RWPE2 (cell line): ENCODE measurements at places on chromosomes 5 and 9.
A peak's percentile ranks its signal among the peaks of the same experiment; 100 is the strongest.

- no peak overlapping the region for H3K4me3 ChIP-seq
- peaks cover 65% of the 10 kb centered on the region for H3K4me1 ChIP-seq
- no peaks in the 10 kb centered on the region for H3K36me3 ChIP-seq
- no peaks in the 10 kb centered on the region for H3K27me3 ChIP-seq
- H3K27ac ChIP-seq: peak overlapping the region; percentile 100
These were observed 86.4 kb downstream of the ADRB2 start for GRCh38 chr5:148912714-148913398.

DNA sequence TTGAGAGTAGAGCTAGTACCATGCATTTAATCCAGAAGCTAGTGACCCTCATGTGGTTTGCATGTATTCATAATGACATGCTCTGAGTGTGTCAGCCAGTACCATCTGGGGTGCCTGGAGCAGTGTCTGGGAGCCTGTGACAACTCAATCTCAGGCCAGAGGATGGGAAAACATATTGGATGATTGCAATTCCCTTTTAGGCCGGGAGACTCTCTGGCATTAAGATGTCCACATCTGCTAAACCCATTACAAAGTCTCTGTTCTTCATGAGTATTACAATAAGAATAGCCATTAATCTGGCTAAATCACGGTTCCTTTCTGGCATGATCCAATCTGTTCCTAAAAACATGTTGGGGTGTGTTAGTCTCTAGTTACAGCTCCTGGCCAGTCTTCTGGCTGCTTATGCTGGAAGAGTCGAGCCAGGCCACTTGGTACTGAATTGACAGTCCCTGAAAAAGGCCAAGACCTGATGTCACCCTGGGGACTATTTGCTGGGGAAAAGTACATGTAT, 475.7 kb downstream of the ENC1 start:
- DNase-seq: no peak
- H3K27ac ChIP-seq: no peak overlapping the region
- H3K4me1 ChIP-seq: peaks cover 4% of the 10 kb centered on the region
- no peaks in the 10 kb centered on the region for H3K36me3 ChIP-seq
- H3K4me3 ChIP-seq: no peak overlapping the region

DNA sequence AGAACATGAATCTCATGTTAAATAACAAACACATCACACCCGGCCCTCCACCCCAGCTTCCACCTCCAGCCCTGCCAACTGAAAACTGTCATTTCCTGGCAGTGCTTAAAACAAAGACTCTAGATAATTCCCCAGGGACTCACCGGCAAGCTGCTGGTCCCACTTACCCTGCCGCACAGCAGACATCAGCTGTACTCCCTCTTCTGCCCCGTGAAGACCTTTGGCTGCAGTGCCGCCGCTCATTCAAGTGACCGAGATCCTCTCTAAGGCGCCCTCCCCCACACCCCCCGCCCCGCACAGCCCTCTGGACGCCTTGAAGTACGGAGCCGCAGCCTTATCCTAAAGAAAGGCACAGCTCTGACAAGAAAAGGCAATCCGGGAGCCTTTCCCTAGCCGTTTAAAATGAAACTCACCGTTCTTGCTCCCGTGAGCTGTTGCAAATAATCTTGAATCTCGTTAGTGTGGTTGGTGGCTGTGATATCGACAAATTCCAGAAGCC, 434 bp downstream of the GLRX start:
- no peaks in the 10 kb centered on the region for H3K36me3 ChIP-seq
- peaks cover 28% of the 10 kb centered on the region for H3K4me1 ChIP-seq
- H3K4me3 ChIP-seq: peak overlapping the region; percentile 51
- H3K27ac ChIP-seq: peak overlapping the region; percentile 82
- H3K27me3 ChIP-seq: no peaks in the 10 kb centered on the region

- H3K27ac ChIP-seq: no peak overlapping the region
- H3K27me3 ChIP-seq: no peaks in the 10 kb centered on the region
- H3K4me1 ChIP-seq: peaks cover 2% of the 10 kb centered on the region
- H3K4me3 ChIP-seq: no peak overlapping the region
These were observed 58.5 kb downstream of the SGCD start for GRCh38 chr5:156385416-156385815.

DNA sequence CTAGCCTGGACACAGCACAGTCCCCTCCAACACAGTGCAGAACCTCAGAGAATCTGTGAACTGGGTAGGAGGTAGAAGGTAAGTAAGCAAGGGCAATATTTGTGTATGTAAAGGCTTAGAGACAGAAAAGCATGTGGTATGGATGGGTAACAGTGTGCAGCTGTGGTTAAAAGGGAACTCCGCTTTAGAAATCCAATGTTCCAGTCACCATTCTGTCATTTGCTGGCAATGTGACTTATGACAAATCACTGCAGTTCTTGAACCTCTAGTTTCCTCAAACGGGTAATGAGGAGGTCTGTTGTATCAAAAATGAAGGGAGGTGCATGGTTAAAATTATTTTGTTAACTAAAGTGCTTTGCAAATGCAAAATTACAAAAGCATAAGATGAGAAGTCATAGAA, 125.5 kb upstream of the IFNE start:
- H3K4me3 ChIP-seq: no peak overlapping the region
- H3K4me1 ChIP-seq: peaks cover 16% of the 10 kb centered on the region
- no peak for DNase-seq
- H3K27me3 ChIP-seq: no peaks in the 10 kb centered on the region

DNA sequence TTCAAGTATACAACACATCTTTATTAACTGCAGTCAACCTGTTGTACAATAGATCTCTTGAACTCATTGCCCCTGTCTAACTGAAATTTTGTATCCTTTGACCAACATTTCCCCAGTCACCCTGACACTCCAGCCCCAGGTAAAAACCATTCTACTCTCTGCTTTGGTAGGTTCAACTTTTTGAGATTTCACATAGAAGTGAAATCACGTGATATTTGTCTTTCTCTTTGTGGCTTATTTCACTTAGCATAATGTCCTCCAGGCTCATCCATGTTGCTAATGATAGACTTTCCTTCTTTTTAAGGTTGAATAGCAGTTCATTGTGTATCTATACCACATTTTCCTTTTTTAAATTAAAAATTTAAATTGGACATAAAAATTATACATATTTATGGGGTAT, 126.5 kb upstream of the MAN2A1 start:
- no peaks in the 10 kb centered on the region for H3K4me1 ChIP-seq
- no peak overlapping the region for H3K27ac ChIP-seq
- DNase-seq: no peak
- H3K4me3 ChIP-seq: no peak overlapping the region
- no peaks in the 10 kb centered on the region for H3K27me3 ChIP-seq

DNA sequence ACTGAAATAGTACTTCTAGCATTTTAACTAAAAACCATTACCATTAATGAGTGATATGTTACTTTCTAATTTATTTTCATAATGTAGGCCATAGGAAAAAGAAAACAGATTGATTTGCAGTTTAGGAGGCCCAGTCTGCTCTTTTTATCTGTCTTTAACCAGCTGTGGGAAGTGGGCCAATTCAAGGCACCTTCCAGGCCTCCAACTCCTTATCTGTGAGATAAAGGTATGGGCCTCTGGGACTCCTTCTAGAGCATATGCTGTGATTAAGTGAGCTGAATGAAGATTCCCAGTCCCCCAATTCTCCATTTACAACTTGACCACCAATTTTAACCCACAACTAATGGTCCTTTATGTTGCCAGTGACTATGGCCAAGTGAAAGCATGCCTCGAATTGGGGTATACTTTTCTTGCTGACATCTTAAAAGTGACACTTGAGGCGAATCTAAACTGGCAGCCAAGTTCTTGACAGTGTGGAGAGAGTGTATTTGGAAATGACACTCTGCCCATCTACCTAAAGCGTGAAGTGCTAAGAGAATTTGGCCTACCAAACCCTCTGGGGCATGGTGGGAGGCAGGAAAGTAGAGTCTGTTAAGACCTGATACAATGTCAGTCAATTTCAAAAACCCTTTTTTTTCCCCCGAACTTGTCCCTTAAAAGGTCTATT, 88.3 kb downstream of the PIK3R1 start:
- peak overlapping the region; percentile 1 for H3K27ac ChIP-seq
- H3K4me3 ChIP-seq: no peak overlapping the region
- H3K36me3 ChIP-seq: peaks cover 12% of the 10 kb centered on the region
- no peaks in the 10 kb centered on the region for H3K27me3 ChIP-seq

DNA sequence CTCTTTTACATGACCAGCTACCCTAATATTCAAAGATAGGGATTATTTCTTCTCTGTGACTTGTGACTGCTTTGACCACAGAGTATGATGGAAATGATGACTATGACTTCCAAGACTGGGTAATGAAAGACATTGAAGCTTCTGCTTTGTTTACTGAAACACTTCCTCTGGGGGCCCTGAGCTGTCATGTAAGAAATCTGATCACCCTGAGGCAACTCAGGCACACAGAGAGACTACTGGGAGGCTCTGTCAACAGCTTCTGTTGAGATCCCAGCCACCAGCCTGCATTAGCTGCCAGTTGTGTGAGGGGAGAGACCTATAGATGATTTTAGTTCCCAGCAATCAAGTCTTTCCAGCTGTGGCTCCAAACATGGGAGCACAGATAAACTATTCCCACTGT, 76.5 kb downstream of the KCTD16 start:
- no peaks in the 10 kb centered on the region for H3K36me3 ChIP-seq
- no peak for DNase-seq
- H3K27me3 ChIP-seq: peaks cover 28% of the 10 kb centered on the region
- no peaks in the 10 kb centered on the region for H3K4me1 ChIP-seq
- no peak overlapping the region for H3K4me3 ChIP-seq
- no peak overlapping the region for H3K27ac ChIP-seq

- no peaks in the 10 kb centered on the region for H3K27me3 ChIP-seq
- H3K4me3 ChIP-seq: no peak overlapping the region
- no peaks in the 10 kb centered on the region for H3K36me3 ChIP-seq
These were observed 1.5 kb upstream of the NACC2 start for GRCh38 chr9:136096505-136097001.

DNA sequence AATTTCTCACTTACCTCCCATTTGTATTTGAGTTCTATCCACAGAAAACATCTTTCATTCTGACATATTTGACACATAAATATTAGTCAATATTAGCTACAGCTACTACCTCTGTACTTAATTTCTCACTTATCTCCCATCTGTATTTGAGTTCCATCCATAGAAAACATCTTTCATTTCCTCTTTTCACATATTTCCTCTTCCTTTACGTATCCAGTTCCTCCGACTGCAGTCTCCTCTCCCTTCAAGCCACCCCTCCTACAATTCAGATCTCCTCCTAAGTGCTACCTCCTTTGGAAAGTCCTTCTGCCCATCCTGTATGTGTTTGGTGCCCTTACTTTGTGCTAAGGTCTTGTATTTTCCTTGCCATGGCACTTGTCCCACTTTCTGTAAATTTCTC, 1.6 kb downstream of the SREK1IP1 start:
- DNase-seq: no peak
- H3K4me1 ChIP-seq: peaks cover 33% of the 10 kb centered on the region
- H3K36me3 ChIP-seq: peaks cover 50% of the 10 kb centered on the region
- H3K27me3 ChIP-seq: no peaks in the 10 kb centered on the region

GRCh38 chr5:178356431-178356872, 123.8 kb upstream of the PHYKPL start:
- H3K4me3 ChIP-seq: no peak overlapping the region
- H3K4me1 ChIP-seq: no peaks in the 10 kb centered on the region
- DNase-seq: no peak
